ENCODE measurements at places on chromosomes 1 and 21.
A peak's percentile ranks its signal among the peaks of the same experiment; 100 is the strongest.

DNA sequence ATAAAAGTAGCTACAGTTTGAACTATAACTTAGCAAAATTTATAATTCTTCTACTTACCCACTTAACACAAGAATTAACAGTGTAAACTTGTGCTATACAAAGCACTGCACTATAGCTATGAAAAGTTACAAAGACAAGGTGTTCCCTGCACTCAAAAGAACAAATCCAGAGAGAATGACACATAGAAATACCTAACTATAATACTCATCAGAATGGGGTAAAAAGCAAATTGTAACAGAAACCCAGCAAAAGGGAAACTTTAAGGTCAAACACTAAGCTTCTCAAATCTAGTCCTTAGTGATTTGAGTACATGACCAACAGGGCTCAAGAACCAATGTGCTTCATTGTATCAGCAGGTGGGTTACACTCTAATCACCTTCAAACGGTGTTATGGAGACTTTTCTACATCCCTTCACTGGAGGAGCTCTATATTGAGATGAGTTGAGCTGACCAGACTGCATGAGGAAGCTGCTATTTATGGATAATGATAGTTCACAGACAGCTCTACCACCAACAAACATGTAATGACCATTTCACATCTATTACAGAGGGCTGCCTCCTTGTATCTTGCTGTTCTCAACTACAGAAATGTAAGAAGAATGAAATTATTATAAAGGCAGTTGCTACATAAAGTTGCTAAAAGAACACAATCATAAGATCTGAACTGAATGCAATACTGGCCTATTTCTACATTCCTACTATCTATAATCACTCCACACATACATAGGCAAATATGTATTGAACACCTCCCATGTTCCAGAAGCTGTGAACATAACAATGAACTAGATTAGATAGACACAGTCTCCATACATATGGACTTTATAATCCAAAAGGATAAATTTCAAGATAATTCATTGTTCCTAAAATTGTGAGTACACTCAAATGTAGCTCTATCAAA is 47.6 kb downstream of the PIK3R3 start:
- no peak for DNase-seq

DNA sequence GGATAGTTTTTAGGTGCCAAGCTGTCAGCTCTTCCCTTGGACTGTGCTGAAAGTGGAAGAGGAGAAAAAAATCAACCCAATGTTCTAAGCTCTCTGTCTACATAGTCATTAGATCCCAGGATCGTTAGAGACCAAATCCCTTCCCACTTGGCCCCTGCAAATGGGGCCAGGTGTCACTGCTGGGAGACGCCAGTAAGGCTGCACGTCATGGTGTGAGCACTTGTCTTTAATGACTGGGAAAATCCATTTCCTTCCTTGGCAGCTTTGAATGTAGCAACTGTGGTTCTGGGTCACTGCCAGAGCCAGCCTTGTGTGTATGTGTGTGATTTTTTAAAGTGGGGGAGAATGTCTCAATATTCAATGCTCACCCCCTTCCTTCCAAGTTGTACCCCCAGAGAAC is 59.9 kb downstream of the MAN1C1 start:
- peak; percentile 50 for DNase-seq

GRCh38 chr1:80023358-80023757 is 1016.8 kb upstream of the ADGRL4 start:
- DNase-seq, result no peak

DNA sequence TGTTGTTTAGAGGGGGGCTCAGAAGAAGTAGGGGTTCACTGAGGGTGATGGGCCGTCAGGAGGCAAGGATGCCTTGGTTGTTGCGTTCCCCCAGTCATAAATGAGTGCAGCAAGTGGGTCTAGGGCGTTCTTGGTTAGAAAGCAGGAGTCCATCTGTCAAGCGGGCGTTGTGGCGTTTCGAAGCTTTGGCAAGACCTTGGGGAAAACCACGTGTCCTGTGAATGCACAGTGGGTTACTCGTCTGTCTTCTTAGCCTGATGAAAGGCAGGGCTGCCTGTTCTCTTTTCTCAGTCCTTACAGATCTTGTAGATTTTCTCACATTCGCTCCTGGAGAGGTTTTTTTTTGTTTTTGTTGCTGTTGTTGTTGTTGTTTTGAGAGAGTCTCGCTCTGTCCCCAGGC is 6.3 kb upstream of the ZNF496 start:
- DNase-seq, result no peak

- DNase-seq, result no peak
These were observed 308.0 kb downstream of the CAMTA1 start for GRCh38 chr1:7093297-7093696.

- DNase-seq, result no peak
These were observed 38.8 kb downstream of the FRRS1 start for GRCh38 chr1:99727575-99728185.

DNA sequence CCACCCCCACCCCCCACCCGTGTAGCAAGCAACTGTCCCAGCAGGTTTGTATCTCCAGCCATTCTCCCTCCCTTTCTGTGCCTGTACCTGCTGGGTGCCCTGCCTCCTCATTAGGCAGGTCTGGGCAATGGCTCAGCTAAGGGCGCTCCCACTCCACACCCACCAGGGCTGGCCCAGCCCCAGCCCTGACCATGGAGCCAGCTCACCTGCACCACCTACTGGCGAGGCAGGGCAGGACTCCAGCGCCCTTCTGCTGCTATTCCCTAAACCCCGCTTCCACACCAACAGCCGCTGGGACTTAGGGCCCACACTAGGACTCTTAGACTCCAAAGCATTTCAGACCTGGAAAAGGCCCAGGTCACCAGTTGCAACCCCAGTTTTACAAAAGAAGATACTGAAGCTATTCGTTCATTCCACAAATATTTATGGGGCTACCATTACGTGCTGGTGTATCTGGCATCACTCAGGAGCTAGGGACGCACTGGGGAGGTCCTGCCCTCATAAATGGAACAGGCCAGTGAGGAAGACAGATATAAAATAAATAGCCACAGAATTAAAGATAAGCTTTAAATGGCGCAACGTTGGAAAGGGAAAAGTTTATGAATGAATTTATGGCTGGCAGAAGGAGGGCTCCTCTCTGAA is 24.0 kb downstream of the PGLYRP3 start:
- DNase-seq, result peak; percentile 40

- no peak for DNase-seq
These were observed 82.8 kb upstream of the COL6A1 start for GRCh38 chr21:45898781-45899180.

GRCh38 chr1:43522776-43523480 is 7.8 kb upstream of the PTPRF start:
- no peak for DNase-seq

DNA sequence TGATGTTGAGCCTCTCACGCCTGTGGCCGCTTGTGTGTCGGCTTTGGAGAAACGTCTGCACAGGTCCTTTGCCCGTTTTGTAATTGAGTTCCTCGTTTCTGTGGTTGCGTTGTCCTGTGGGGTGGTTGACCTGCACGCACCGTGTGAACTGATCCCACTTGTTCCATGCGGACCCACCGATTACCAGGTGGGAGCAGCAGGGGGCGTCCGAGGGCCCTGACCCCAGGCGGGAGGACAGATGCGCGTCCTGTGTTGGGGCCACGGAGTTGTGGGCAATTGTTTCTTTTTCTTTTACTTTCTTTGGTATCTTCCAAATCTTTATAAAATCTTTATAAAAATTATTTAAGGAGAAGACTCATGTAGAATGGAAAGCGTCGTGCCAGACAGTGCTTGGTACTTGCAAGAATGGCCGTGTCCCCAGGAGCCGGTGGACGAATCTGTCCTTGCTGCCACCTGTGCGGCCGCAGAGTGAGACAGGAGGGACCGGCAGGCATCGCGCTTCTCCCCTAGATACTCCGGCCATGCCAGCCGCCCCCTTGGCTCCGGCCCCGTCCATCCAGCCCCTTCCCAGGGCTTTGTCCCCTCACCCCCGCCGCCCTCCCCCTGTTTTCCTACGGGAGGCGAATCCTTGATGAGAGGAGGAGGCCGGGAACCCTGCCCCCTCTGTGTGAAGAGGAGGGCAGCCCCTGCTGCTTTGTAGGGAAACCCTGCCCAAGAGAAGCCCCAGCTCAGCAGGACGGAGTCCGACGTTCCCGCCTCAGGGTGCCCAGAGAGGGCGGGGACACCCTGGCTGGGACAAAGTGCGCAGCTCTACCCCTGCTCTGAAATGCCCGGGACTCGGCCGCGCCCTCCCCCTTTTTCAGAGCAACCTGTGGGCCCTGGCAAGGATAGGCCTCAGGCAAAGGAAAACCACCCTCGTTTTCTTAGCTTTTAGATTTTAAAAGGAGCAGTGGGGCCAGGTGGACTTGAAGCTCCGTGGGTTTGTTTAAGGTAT is 41.7 kb downstream of the PRKCZ start:
- peak; percentile 64 for DNase-seq

GRCh38 chr21:41045534-41046268 is 122.3 kb upstream of the BACE2 start:
- DNase-seq, result peak; percentile 14

DNA sequence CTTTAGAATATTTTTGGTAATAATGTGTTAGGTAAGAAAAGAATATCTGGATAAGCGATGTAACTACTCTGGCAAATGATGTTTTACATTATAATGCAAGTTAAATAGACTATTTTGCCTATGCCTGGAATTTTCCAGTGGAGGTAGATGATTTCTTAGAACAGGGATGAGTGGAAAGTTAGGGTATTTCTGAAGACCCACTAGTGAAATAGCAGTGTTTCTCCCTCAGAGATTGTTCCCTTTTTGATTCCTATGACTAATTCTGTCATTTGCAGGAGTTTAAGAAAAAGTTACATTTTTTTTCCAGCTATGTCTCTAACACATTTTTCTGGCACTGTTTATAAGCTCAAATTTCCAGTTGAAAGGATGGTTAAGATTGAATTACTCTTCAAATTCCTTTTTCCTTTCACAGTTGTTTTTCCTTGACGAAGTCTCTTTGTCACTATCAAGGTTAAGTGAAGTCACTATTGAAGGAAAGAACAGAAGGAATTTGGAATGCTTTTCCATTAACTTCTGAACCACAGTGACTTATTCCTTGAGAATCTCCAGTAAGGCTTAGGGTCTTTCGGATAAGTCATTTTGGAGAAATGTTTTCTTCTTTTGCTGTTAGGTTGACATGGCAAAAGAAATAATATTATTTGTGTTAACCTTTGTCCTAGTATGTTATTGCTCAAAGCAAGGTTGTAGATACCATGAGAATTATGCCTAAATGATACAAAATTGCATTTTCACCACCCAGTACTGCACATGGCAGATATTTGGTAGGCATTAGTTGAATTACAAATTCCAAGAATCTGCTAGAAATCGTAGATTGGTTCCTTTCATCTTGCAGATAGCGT is 42.9 kb upstream of the ZNF326 start:
- DNase-seq, result no peak

DNA sequence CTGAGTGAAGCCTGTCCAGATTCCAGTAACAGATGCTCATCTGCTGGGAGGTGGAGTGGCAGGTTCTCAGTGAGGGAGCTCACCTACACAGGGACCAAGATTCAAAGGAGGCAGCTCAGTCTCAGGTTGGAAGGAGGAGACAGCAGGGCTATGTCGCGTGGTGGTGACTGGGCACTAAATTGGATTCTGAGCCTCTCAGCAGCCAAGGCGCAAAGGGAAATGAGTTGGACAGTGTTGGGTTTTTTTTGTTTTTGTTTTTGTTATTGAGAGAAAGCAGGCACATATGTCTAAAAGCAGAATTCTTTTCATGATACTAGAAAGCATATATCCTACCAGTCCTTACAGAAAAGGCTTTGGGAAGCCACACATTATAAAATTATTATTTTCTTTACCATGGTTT is 26.2 kb downstream of the UMODL1 start:
- DNase-seq, result no peak

DNA sequence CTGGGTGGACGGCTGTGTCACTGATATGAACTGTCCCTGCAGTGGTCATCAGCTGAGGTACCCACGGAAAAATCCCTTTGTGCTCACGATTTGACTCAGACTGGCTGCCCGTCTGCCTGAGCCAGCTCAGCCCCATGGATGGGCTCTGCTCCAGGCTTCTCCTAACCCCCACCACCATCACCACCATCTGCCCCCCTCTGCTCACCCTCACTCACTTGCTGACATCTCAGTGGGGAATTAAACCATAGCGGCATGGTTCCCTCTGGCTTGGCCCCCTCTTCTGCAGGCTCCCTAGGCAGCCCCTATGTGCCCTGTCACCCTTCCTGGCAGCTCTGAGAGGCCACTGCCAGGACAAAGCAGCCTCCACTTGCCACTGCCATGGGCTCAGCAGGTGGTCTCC is 17.3 kb downstream of the SLC6A9 start:
- DNase-seq, result no peak

- DNase-seq, result no peak
These were observed 7.3 kb upstream of the MIIP start for GRCh38 chr1:12011998-12012397.

GRCh38 chr1:163426505-163427251 is 104.9 kb downstream of the NUF2 start:
- DNase-seq, result no peak

DNA sequence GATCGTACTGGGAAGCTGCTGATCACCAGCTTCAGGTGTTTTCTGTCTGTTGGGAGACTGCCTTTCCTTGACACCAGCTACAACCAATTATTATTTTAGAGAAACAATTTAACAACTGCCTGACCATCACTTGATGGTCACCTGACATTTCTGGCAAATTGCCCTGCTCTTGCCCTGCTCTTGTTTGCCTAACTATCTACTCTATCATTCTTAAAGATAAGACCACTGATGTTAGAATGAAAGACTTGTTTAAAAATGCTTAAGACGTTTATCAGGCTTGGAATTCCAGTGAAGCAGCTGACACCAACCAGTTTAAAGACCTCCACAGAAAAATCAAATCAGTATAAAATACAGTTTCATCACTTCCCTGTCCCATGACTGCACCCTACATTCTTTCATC is 423.3 kb upstream of the CAMK1G start:
- no peak for DNase-seq

DNA sequence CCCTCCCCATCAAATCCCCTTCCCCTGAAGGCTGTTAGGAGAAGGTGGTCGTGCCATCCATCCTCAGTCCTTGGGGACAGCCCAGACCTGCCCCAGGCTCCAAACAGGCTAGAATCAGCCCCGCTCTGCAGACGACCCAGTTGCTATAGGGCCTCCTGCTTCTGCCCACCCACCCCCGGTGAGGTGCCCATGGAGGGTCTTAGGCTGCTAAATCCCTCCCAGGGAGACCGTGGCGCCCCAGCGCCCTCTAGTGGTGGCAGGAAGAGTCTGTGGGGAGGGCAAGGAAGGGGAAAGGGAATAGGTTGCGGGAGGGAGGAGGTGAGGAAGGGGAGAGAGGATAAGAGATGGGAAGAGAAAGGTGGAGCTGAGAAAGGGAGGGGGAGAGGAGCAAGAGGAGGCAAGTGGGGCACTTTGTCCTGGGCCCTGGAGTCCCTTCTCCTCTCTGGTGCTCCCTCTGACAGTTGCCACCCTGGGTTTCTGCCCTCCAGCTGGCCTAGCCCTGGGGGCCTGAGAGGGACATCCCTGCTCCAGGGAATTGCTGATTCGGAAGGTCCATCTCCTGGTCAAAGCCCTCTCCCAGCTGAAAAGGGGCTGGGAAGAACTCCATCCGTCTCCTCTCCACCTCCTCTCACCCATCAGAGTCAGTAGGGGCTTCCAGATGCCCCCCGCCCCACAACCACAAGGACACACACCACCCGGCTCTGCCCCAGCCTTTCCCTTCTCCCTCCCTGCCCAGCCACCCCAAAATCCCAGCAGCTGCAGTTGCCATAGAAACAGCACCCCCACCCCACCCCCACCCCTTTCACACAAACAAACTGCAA is 55.4 kb downstream of the CAMK2N1 start:
- peak; percentile 55 for DNase-seq

- DNase-seq, result no peak
These were observed 31.6 kb downstream of the LHX4 start for GRCh38 chr1:180261524-180262155.
